Erythroblast (primary cell): ENCODE measurements at places on chromosomes 4 and X.

DNA sequence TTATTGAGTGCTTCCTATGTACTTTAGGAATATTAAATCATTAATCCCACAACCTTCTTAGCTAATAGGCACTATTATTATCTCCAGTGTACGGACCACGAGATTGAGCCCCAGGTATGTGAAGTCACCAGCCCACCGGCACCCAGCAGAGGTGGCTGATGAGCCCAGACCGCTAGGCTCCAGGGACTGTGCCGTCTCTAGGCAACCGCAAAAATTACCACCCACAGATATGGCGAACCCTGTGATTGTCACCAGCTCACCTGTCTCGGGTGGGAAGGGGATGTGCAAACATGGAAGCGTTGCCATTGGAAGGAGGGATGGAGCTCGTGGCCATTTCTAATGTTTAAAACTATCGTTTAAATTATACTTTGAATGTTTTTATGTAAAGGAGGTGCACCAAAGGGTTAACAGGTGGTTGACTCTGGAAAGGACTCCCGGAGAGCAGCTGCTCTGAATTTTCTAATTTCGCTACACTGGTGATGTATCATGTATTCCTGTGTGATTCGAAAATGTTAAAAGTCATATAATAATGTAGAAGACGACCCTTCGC lies 21.0 kb upstream of the JAKMIP1 start:
- no peak for DNase-seq

- DNase-seq, result no peak
Observed at GRCh38 chrX:40111868-40112267, 14.1 kb upstream of the BCOR start.

- no peak for DNase-seq
Observed at GRCh38 chr4:159837071-159837470, 734.2 kb downstream of the RAPGEF2 start.

- no peak for DNase-seq
Observed at GRCh38 chr4:130147641-130148040, 1051.7 kb downstream of the C4orf33 start.

- DNase-seq, result no peak
Observed at GRCh38 chr4:160983035-160983434, 1180.8 kb downstream of the FSTL5 start.

DNA sequence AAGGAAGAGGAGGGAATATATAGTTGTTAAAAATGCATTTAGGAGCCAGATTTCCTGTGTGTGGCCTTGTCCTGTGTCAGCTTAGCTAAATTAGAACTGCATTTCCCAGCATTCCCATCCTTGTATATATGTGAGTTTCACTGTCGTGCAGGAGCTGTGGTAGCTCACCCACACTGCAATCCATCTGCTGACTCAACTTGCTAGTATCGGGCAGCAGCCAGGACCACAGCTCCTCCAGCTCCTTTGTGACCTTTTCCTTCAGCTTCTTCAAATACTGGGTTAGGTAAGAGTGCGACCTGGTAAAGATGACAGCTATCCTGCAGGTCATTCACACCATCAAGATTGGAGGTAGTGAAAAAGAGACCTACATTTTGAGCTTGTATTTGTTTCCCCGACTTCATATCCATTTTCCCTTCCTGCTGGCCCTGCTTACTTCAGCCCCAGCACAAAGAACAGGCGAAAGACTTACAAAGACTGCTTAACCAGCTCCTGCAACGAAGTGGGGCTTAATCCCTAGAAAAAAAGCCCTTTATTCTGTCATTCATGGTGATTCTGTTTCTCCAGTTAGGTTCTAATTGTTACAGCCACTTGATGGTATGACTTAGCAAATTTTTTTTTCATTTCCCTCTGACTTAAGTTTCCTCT lies 11.4 kb downstream of the ASIC5 start:
- DNase-seq, result no peak

DNA sequence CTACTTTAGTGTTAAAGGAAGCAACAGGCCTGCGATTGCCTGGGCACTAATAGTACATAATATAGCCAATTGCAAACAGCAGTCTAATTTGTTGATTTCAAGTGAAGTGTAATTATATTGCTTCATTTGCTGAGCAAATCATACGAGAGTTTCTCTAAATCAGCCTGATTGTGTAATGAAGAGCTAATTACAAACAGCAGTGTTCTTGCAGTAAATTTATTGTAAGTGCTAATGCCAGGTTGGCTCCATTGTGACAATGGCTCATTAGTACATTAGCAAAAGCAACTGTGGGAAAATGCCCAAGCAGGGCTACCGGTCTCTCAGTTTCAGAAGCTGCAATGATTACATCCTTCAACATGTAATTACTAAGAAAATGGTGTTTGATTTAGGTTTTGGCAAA lies 591.5 kb downstream of the GALNTL6 start:
- no peak for DNase-seq

DNA sequence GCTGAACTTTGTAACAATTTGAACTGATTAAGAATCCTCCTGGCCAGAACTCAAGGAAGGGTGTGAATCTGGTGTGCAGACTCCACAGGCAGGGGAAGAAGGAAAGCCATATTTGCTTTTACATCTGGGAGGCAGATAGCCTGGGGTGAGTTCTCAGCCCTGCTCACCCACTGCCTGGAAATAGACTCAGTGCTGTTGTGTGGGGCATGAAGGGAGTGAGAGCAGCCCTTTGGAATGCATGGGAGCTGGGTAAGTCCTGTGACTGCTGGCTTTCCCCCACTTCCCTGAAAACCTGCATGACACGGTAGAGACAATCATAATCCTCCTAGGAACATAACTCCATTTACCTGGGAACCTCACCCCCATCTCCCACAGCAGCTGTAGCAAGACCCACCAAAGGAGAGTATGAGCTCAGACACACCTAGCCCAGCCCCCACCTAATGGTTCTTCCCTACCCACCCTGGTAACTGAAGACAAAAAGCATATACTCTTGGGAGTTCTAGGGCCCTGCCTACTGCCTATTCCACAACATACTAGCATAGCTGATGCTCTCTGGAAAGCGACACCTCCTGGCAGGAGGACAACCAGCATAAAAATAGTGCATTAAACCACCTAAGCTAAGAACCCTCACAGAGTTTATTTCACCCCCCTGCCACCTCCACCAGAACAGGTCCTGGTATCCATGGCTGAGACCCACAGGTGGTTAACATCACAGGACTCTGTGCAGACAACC lies 59.3 kb upstream of the UBQLN2 start:
- DNase-seq, result no peak
